Jurkat, Clone E6-1 (cell line): ENCODE measurements at places on chromosomes 1 and 21.
A peak's percentile ranks its signal among the peaks of the same experiment; 100 is the strongest.

- DNase-seq = no peak
These were observed 23.7 kb upstream of the PEX19 start for GRCh38 chr1:160308451-160309184.

DNA sequence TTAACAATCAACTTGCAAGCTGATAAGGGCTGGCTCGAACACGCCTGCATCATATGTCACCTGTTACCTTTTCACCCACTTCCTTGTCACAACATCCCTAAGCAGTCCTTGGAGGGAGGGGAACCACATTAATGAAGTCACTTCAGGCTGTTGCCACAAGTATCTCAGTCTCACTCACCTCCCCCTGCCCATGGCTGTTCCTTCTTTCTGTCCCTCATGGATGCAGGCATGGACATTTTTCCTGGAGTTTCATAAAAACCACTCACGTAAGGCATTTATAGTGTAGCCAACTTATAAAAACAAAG, 76.8 kb upstream of the ANGPTL1 start:
- DNase-seq = no peak

GRCh38 chr1:234125283-234125682, 220.8 kb downstream of the SLC35F3 start:
- peak; percentile 55 for DNase-seq

- peak; percentile 28 for DNase-seq
These were observed 407 bp upstream of the PIGV start for GRCh38 chr1:26787381-26787705.

DNA sequence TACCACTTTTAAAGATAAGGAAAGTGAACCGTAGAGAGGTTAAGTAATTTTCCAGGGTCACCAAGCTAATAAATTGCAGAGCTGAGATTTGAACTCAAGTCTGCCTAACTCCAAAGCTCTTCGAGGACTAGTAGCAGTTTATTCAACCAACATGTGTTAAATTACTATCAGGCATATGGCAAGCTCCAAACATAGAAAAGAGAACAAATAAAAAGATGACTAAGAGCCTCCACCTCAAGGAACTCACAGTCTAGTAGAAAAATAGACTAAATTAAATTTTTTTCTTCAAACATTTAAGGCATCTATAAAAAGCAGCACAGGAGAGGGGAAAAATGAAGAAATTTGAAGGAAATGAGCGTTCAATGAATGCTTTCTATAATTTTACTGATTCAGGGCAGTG, 22.2 kb downstream of the SLC9C2 start:
- DNase-seq = no peak

- DNase-seq = no peak
These were observed 40.1 kb downstream of the SORT1 start for GRCh38 chr1:109357616-109358015.

- DNase-seq = peak; percentile 59
These were observed 50.8 kb downstream of the PAX7 start for GRCh38 chr1:18681423-18681835.

DNA sequence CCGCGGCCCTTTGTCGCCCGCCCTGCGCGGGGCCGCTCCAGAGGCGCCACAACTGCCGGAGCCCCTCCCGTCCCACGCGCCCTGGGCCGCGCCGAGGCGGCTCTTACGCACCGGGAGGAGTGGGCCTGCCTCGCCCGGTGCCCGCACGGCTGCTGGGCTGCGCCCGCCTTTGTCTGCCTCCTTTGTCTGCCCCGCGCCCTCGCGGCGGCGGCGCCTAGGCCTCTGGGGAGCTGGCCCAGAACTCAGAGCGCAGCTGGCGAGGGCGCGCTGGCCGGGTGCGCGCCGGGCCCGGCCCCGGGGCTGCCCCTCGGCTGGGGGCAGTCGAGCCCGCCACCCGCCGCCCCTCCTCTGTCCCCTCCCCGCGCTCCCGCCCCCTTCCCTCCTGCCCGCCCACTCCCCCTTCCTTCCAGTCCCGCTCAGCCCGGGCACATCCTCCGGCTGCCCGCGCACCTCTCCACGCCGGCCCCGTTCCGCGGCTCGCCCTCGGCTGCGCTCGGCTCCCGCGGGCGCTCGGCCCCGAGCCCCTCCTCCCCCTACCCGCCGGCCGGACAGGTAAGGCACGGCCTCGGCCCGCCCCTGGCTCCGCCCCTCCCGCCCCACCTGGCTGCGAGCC, at the start of gene DRAXIN:
DRAXIN (plus strand) TSS at position 409 of the 613 bp plus-strand sequence. CDS start 14,549 bp downstream, outside the sequence.
- no peak for DNase-seq

DNA sequence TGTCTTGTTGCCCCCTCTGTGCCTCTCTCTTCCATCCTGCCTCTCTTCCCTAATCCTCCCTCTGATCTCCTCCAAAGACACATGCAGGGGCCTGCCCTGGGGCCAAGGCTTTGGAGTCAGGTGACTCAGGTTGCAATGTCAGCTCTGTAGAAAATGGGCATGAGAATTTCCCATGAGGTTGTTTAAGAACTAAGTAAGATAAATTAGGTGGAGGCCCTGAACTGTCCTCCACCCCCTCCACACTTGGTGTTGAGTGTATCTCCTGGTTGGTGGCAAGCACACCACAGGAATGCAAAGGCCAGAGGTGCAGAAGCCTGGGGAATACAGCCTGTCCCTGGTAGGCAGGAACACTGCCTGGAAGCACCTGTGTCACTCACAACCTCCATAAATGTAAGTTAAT, 63.9 kb upstream of the GRIK3 start:
- no peak for DNase-seq

GRCh38 chr1:155304558-155305063, 3.4 kb upstream of the PKLR start:
- DNase-seq = no peak

DNA sequence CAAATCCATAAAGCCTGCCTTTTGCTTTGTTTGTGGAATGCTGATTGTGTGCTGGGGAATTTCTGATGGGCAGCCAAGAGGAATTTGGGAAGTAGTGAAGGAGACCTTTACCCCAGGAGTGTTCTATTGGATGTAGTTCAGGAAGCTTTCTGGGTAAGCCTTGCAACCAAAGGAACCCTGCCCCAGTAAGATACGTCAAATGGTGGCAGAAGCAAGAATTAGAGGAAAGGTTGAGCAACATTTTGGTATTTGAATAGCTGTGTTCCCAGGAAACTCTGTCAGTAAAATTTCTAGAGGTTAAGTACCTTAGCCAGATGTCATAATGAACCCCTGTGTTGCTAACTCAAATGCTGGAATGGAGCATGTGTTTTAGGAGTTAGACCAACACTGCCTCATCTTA, 6.4 kb downstream of the MGST3 start:
- DNase-seq = no peak

DNA sequence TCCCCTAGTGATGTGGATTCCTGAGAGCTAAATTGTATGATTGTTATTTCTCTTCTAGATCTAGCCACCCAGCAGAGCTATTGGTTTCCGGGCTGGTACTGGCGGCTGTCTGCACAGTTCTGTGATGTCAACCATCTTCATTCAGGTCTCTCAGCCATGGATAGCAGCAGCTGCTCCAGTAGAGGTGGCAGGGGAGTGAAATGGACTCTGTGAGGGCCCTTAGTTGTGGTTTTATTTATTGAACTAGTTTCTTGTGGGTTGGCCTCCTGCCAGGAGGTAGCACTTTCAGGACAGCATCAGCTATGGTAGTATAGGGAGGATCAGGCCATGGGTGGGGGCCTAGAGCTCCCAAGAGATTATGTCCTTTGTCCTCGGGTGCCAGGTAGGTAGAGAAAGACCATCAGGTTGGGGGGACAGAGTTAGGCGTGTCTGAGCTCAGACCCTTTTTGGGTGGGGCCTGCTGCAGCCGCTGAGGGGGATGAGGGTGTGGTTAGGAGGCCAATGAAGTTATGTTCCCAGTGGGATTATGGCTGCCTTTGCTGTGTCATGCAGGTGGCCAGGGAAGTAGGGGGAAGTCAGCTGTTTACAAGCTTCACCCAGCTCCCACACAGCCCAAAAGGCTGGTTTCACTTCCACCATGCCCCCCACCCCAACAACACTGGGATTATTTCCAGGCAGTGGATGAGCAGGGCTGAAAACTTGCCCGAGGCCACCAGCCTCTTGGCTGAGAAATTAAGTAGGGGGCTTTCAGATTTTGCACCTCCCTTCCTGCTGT, 55.1 kb upstream of the RGS4 start:
- DNase-seq = peak; percentile 60

DNA sequence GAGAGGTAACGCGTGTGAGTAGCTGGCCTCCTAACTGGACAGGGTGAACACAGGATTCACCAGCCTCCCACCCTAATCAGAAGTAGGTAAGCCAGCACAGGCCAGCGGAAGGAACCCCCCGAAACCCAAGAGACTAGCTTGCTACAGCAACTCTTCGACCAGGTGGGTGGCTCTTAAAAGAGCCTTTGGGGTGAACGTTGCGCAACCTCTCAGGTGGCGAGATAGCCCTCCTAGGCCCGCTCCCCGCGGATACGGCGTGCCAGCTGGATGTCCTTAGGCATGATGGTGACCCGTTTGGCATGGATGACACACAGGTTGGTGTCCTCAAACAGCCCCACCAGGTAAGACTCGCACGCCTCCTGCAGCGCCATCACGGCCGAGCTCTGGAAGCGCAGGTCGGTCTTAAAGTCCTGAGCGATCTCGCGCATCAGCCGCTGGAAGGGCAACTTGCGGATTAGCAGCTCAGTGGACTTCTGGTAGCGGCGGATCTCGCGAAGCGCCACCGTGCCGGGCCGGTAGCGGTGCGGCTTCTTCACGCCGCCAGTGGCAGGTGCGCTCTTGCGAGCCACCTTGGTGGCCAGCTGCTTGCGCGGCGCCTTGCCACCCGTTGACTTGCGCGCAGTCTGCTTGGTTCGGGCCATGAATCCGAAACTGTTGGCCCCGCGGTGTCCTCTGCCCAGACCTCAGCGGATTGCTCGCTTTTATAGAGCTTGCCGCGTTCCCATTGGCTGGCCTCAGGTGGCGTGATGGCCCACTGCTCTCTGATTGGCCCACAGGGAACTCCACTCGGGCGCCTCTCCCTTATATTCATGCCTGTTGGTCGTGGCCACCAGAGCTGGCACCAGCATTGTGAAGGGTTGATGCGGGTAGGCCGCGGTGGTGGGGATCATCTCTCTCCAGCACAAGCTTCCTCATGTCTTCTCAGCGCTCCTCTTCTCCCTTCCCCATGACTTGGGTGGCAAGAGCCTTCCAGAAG, 8.3 kb upstream of the TRIM17 start:
- DNase-seq = no peak

DNA sequence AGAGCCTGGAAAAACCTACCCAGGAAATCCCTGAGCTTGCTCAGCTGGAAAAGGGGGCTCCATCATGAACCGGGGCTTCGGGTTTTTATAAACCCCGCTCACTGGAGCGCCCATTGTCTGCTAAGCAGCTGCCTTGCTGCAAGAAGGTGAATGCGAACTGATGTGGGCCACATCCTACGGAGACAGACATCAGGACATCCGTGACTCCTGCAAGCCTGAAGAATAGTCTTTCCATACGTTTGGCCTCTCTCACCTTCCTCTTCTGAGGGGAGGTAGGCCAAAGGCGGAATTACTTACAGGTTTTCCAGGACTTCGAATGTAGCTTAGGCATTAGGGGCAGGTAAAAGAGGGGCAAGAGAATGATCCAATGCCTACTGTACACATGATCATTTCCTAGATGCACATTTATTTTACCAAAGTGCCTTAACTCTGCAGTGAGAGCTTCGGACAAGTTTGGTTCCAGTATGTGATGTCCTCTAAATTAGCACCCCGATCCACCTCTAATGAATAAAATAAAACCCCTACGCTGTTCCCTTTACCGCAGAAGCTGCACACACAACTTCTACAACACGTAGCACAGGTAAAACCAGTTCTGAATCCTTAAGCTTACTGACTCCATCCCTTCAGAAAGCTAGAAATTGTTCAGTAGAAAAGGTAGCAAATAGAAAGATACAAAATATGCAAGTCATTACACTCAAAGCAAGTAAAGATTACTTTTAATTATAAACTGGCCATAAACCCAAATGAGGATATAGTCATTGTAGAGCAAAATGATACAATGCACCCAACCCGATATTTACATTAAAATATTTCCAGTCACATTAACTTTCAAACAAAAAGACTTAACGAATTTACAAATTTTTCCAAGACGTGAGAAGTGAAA, 866 bp upstream of the SORT1 start:
- peak; percentile 17 for DNase-seq

DNA sequence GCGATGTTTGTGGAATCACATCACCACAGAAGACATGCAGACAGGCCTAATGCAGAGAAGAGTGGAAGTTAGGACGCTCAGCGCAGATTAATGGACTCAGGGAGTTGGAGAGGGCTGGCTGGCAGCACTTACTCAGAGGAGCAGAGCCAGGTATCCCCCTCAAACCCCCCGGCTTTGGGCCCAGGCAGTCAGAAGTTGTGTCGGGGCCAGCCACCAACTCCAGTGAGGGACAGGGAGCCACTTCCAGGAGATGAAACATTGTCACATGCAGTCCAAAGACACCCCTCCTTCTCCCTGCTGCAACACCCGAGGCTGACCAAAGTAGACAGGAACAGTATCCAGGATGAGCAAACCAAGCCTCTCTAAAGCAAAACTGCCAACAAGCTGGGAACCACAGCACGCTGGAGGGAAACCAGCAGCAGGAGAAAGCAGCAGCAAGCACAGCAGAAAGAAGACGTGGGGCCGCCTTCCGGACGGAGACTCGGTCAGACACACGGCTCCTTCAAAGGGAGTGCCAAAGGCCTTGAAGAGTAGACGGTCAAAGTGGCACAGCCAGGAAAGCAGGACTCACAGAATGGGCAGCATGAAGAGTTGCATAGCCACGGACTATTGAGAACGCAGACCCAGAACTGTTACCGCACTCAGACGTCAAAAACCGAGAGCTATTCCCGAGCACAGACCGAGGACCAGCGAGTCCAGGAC, 149.3 kb downstream of the PCBP3 start:
- DNase-seq = no peak

- DNase-seq = no peak
These were observed 10.0 kb upstream of the FAM110D start for GRCh38 chr1:26148887-26149286.

- DNase-seq = peak; percentile 53
These were observed 34.7 kb downstream of the LRRC8D start for GRCh38 chr1:89855413-89856123.

DNA sequence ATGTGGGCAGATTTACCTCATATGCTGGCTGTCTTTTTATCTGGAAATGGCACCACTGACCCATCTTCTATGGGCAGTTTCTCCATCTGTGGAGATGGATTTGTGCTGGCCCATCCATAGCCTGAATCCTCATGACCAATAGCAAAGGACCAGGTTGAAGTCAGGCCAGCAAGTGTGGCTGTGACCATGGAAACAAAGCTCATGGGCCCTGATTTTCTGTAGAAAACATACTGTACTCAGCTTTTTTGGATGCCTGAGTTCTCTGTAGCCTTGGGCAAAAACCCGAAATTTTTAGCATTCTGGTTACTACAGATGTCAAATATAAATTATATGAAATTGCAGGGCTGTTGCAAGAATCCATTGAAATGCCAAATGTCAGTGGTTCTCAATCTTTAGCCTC, 155.0 kb downstream of the PLXNA2 start:
- DNase-seq = no peak

- DNase-seq = peak; percentile 19
These were observed 30.6 kb downstream of the FAF1 start for GRCh38 chr1:50929376-50929958.
